NCI-H748 treated with DMSO at 0.1 percent for 48 hours (cell line): ENCODE measurements at places on chromosomes 11 and 22.

DNA sequence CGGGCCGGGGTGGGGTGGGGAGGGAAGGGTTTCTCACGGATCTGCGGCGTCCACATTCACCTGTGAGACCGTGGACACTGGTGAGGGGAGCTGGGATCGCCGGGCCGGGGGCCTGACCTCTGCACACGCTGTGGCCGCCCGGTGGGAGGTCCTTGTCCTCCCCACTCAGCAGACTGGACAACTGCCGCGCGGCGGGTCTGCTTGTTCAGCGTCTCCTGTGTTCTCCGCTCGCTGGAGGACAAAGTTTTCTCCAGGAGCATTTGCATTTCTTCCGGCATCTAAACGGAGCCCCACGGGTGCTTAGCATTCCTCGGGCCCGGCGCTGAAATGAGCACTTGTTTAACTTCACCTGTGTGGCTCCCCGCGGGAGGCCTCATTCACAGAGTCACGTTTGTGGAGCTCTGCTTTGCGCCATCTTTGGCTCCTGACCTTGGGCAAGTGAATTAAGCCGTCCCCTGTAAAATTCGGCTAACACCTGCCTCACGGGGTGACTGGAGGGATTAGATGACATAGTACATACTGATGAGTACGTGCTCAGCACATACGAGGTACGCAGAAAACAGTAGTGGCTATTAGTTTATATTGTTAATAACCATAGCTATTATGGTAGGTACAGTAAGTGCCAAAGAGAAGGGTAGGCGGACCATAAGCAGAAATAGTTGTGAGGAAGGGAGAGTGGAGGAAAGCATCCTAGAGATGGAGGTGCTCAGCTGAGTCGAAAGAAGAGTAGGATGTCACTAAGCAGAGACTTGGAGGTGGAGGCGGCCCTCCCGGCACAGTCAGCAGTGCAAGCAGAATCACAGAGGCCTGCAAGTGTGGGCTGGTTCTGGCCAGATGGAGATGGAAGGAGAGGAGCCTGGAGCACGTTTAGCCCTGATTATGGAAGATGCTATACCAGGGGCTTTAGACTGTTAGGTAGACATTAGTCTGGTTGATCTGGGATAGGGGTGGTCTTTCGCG, 885 bp downstream of the TRMU start:
- DNase-seq: no peak

- no peak for DNase-seq
These were observed 6.3 kb downstream of the CCDC34 start for GRCh38 chr11:27356624-27357222.

GRCh38 chr11:129694538-129694937, 121.1 kb upstream of the TMEM45B start:
- no peak for DNase-seq

DNA sequence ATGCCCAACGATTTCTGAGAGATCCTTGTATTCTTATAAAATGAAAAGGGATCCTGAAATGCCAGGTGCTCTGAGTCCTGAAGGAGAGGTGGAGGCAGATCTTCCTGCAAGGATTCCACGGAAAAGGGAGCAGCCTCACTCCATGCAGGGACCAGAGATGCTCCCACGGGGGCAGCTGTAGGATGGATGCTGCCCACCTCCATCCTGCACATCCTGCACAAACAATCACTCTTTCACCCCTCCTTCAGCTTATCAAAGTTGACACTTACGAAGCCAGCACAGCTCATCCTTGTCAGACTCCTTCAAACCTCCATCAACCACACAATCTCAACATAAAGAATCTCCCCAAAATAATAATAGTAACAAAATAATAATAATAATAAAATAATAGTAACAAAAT, 119.1 kb downstream of the GGTLC2 start:
- DNase-seq: no peak

GRCh38 chr11:119085437-119085847, 761 bp downstream of the HMBS start:
- DNase-seq: no peak
